Astrocyte of the spinal cord (primary cell): ENCODE measurements at places on chromosomes 3 and 15.

- no peak for DNase-seq
Measured at GRCh38 chr3:16432714-16433113, 80.8 kb downstream of the RFTN1 start.

- no peak for DNase-seq
Measured at GRCh38 chr3:39279745-39280517, at the start of gene CX3CR1. CX3CR1 (minus strand) TSS chr3:39280036; CDS start chr3:39266509, 13,527 bp downstream.

GRCh38 chr3:185631508-185632206, 45.6 kb downstream of the SENP2 start:
- no peak for DNase-seq

DNA sequence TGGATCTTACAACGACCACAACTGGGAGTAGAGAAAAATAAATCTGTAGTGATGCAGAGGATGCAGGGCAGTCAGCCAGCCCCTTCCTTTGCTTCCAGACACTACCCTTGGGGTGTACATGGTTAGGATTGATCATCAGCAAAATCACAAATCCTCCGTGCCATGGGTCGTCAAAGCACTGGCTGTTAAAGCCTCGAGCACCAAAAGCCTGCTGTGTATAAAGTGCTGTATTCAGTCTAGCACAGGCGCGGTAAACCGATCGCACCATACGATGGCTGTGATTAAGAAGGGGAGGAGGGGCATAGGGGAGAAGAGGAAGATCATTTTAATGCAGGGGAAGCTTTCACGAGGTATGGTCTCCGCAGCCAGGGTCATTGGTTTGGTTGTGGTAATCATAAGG, 305.2 kb downstream of the LRTM1 start:
- no peak for DNase-seq

GRCh38 chr3:113252553-113252952, 41.2 kb downstream of the BOC start:
- no peak for DNase-seq

DNA sequence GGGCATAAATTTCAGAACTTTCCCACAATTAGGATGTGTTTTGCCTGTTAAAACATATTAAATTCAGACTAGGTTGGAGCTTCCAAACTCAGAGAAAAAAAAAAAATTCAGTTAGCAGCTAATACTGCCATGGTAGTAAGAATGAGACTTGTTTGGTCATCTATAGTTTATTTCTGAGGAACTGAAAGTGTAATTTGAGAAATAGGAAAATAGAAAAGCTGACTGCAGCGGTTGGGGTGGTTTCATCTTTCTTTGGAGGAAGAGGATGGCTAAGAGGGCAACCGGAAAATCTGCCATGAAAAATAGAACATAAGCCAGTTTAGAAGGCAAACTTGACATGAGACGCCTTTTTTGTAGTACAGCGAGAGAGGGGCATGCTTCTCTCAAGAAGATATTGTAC, 371.2 kb upstream of the ROBO2 start:
- DNase-seq, result no peak

- DNase-seq, result no peak
Measured at GRCh38 chr15:22224241-22224671, 143.9 kb downstream of the OR4M2 start.

- peak; percentile 51 for DNase-seq
Measured at GRCh38 chr3:115194476-115194875, 47.4 kb upstream of the ZBTB20 start.

DNA sequence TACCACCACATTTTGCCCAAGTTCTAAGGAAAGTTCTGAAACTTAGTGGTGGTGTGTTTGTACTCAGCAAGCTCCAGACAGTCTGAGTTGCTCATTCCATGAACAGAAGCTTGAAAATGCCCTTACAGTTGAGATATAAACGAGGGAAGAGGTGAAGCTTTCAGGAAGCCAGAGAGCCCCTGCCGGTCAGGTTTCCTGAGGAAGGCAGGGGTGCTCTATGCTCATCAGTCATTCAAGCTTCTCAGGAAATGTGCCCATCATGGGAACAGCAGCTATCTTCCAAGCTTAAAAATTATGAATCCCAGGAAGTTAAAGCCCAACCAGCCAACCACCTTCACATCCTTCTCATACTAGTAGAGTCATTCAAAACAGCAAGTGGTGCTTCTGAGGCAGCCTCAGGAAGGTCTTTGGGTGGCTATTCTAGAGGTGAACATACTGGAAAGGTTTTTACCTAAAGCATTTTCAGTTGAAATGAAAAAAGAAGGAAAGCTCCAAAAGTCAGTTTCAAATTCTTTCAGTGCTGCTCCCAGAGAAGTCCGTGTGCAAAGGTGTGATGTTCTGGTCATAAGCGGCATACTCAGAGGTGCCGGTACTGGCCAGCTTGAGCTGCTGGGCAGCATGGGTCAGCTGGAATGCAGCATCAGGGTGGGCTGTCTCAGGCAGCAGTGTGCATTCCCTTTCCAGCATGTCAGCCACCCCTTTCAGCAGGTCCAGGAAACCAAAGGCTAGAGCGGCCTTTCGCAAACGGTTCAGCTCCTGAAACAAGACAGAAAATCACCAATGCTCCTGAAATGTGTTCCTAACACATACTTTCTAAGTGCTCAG, 31.8 kb downstream of the INTS14 start:
- DNase-seq, result peak; percentile 17

GRCh38 chr15:41935566-41936020, 36.8 kb downstream of the EHD4 start:
- no peak for DNase-seq

DNA sequence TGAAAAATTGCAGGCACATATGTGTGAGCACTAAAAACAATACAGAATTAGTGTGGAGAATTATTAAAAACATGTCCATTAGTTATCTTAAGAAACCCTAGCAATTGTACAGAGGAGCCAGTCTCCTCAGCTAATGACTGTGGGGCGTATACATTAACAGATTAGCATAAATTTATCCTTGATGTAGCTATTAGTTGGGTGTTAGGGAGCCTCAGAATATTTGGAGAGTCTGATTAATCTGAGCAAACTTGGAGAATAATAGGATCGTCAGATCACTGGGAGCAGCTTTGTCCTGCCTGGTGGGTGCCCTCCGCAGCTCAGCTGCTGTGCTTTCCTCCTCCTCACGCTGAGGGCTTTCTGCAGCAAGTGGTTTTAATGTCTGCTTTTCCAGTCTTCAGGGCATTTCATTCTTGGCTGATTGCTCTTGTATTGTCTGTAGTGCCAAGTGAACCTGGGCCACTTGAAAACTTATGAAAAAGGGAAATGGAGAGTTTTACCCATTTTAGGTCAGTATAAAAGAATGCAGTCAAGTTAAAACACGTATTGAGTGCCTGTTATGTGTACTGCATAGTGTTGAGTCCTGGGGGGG, 417.4 kb upstream of the SEMA6D start:
- no peak for DNase-seq

- DNase-seq, result peak; percentile 98
Measured at GRCh38 chr3:14144423-14145075, 19.7 kb downstream of the TMEM43 start.

DNA sequence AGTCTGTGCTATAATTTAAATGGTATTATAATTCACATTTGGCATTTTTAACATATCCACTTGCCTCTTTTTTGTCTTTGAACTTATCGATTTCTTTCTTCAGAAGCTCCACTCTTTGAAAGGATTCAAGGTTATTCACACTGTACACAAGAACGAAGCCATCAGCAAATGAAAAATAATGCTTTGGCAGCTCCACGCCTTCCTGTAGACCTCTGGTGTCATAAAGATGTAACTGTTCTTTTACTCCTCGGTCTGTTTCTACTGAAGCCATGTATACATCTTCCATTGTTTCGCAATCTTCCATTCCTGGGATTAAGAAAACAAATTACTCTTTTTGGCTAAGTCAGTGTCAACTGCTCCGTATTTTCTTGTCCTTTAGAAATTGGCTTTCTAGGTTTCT, 16.0 kb downstream of the NKIRAS1 start:
- DNase-seq, result no peak

- no peak for DNase-seq
Measured at GRCh38 chr3:13771496-13771895, 108.4 kb downstream of the WNT7A start.

- DNase-seq, result no peak
Measured at GRCh38 chr3:126516936-126517290, 660 bp downstream of the UROC1 start.

DNA sequence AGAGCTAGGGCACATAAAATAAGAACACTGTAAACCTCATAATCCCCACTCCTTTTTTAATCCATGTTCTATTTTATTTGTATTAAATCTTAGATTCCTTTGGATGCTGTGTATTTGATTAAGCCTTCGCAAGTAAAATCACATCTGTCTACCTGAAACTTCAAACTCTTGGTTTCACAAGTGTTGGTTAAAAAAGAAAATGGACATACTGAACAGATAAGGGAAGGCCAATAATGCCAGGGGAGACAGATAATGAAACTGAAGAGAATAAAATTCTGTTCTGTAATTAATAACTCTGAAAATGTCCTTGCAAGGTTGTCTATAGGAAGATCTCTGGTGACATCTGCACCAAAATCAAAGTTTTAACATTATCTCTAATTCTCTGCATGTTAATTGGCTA, 114.2 kb downstream of the ULK4 start:
- DNase-seq, result no peak

GRCh38 chr15:89500397-89501270, 4.3 kb upstream of the RHCG start:
- no peak for DNase-seq

DNA sequence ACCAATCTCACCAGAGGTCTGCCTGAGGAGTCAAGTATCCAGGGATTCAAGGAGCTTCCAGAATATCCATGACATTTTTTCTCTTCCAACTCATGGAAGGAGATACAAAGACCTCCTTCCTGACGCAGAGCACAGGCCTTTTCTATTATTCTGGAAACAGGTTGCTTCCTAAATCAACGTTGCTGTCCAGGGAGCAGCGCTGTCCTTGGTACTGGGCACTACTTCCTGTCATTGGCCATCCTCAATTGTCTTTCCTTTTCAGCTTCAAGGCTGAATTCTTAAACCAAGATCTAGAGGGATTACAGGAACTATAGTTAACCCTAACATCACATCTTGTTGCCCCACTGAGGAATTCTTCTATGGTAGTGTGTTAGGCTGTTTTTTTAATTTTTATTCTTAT, 50.4 kb upstream of the TBC1D21 start:
- DNase-seq, result peak; percentile 41

DNA sequence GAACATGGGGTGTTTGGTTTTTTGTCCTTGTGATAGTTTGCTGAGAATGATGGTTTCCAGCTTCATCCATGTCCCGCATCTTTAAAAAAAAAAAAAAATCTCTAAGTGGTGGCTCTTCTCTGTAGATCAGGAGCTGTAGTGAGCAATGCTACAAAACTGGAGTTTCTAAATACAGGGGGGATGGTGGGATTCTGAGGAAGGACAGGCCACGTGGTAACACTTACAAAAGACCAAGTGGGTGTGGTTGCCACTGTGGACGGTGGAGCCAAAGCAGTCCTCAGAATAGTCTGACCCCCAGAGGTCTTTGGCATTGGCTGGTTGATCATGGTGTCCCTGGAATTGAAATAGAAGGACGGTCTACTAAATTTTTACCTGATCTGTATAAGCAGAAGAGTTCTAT, 7.7 kb downstream of the CCRL2 start:
- no peak for DNase-seq

GRCh38 chr15:83709241-83709640, 55.3 kb downstream of the ADAMTSL3 start:
- DNase-seq, result peak; percentile 35

GRCh38 chr3:38353151-38353550, 6.6 kb downstream of the XYLB start:
- peak; percentile 26 for DNase-seq

DNA sequence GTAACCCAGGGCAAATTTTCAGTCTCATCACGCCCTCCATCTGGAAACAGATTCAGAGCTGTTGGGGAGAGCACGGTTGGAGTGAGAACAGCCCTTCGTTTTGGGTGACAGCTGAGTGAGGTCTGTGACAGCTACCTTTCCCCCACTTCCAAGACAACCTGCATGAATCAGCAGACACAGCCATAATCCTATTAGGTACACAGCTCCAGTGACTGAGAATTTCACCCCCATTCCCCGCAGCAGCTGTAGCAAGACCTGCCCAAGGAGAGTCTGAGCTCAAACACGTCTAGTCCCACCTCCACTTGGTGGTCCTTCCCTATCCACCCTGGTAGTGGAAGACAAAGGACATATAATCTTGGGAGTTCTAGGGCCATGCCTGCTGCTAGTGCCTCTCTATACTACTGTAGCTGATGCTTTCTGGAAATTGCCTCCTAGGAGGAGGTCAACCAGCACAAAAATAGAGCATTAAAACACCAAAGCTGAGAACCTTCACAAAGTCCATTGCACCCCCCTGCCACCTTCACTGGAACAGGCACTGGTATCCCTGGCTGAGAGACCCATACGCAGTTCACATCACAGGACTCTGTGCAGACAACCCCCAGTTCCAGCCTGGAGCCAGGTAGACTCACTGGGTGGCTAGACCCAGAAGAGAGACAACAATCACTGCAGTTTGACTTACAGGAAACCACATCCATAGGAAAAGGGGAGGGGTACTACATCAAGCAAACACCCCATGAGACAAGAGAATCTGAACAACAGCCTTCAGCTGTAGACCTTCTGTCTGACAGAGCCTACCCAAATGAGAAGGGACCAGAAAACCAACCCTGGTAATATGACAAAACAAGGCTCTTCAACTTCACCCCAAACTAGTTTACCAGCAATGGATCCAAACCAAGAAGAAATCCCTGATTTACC, 448.6 kb upstream of the CBLB start:
- no peak for DNase-seq

DNA sequence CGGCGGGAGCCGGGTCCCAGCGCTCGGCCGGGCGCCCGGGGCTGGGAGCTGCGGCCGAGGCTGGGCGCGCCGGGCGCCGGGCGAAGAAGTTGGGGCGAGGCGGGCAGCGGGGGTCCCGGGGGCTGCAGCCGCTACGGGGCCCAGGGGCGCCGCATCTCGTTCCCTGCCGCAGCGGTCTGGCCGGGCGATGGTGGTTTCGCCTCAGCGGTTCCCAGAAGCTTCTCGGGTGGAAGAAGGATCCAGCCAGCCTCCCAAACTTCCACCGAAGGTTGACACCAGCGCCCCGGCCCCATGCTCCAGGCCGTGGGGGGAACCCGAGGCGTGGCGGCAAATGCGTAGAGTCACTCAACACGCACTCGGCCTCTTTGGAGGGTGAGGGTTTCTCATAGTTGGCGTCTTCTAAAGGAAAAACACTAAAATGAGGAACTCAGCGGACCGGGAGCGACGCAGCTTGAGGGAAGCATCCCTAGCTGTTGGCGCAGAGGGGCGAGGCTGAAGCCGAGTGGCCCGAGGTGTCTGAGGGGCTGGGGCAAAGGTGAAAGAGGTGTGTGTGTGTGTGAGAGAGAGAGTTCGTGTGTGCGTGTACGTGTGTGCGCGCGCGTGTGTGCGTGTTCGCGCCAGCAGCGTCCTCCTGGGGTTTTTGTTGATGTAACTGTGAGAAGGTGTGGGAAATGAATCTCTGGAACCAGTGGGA, 940 bp downstream of the BOC start:
- DNase-seq, result peak; percentile 37

DNA sequence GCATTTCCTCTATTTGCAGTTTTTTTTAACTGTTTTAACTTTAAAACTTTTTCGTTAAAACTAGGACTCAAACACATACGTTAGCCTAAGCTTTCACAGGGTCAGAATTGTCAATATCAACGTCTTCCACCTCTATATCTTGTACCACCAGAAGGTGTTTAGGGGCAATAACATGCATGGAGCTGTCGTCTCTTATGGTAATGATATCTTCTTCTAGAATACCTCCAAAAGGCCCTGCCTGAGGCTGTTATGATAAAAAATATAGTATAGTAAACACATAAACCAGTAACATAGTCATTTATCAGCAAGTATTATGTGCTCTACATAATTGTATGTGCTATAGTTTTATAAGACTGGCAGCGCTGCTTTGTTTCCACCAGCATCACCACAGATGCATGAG, 76.3 kb upstream of the MLF1 start:
- no peak for DNase-seq
